Fibroblast of skin of scalp (primary cell): ENCODE measurements at places on chromosomes 16 and 17.

DNA sequence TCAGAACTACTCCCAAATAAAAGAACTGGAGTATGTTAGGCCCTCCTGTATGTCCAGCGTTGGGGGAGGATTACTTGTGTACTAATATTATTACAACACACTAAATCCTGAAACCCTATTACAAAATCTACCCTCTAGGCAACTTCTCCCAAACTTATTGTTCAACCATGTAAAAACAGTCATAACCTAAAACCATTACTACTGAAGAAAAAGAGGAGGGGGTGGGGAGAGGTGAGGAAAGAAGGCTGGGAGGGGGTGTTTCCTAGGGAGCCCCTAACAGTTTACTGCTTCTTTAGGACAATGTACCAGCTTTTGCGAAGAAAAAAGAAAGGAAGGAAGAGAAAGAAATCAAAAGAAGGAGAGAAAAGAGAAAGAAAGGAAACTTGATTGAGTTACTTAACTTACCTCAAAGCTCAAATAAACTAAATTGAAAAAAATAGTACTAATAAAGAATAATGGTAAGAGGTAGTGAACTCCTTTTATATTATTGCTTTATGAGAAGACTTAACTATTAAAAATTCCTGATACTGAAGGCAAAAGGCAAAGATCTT, 2.3 kb downstream of the SALL1 start:
- no peak for DNase-seq

DNA sequence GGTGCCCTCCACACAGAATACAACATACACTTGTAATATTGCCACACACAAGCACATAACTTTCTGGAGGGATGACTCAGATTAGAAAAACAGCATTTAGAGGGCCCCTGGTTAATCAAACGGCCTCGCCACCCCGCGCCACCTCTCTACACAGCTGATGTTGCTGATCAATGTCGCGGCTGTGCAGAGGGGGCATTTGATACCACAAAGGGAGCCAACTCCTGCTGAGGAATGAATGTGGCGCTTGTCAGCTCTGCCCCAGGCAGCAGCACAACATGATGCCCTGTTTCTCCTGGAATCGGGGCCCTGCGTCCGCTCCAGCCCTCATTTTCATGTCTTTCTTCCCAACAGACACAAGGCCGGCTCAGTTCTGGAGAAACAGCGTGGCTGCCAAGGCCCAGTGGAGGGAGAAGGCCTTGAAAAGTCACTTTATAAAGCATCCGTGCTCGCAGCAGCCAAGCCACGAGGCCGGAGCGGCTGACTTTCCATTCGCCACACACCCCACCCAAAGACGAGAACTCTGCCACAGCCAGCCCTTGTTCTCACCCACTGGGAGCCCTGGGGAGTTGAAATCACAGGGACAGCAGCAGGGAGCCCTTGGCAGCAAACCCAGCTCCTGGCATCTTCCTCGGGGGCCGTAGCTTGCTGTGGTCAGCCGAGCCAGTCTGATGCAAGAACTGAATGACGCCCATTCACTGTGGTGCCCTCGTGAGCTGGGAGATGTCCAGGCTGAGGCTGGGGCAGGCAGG, 65.6 kb downstream of the XYLT1 start:
- DNase-seq = peak; percentile 82

DNA sequence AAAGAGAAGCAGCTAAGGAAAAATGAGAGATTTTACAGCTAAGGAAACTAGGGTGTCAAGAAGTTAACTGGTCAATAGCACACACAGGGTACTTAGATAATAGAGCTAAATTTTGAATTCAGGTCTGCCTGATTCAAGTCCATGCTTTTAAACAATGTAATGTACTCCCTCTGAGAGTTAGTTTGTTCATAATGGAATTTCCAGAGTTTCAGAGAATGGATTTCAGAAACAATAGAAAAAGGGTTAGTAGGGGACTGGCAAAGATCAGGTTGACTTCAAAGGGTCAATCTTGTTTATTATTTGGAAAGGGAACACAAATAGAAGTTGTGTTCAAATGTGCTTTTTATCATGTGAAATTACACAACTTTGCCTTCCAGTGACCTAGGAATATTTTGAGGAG, 17.9 kb downstream of the NSRP1 start:
- no peak for DNase-seq

DNA sequence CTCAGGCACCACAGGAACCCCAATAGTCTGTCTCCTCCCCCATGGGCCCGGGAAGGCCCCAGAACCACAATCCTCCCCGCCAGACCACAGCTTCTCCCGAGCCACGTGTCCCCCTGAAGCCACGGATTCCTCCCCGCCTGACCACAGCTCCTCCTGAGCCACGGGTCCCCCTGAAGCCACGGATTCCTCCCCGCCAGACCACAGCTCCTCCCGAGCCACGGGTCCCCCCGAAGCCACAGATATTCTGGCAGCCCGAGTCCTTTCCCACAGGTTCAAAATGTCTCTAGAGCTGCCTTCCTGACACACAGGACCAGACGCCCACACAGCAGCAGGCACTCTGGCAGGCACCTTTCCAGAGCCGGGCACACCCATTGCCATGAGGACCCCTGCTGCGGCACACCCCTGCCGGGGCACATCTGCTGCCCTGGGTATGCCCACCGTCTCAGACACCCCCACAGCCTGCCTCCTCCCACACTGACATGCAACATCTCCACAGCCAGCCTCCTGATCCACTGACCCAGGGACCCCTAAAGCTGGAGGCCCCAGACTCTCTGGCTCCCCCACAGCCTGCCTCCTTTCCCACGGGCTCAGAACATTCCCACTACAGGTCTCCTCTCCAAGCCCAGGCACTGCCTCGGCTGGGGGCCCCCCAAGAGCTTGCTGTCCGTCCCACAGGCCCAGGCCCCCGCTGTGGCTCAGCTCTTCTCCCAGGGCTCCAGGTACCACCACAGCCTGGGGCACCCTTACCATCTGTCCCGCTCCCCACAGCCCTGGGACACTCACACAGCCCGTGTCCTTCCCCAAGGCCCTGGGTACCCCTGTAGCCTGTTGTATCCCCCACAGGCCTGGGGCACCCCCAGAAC, 2.2 kb downstream of the KIAA0753 start:
- DNase-seq = no peak

- DNase-seq = no peak
Measured at GRCh38 chr17:7582396-7583252, 1.0 kb upstream of the MPDU1 start.
